Stimulated activated CD4-positive, alpha-beta T cell treated with anti-CD3 and anti-CD28 coated beads, Interleukin-1b, Interleukin-23, amount 100 ng/mL, for 48 hours (primary cell): ENCODE measurements at places on chromosomes 6 and 20.

DNA sequence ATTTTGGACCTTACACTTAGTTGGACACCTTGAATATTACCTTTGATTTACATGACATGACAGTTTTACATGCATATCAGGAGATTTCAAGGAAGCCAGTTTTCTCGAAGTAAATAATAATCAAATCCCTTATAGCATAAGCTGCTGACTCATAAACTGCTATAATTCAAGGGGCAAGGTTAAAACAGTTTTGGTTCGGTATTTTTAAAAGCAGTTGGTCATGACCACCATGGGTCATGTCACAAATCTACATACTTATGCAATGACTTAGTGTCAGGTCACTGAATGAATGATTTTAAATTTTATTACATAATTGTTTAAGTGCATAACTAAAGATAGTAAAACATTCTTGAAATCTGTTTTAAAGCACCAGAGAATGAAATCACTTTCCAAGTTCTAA lies 158.0 kb downstream of the DST start:
- DNase-seq: no peak

DNA sequence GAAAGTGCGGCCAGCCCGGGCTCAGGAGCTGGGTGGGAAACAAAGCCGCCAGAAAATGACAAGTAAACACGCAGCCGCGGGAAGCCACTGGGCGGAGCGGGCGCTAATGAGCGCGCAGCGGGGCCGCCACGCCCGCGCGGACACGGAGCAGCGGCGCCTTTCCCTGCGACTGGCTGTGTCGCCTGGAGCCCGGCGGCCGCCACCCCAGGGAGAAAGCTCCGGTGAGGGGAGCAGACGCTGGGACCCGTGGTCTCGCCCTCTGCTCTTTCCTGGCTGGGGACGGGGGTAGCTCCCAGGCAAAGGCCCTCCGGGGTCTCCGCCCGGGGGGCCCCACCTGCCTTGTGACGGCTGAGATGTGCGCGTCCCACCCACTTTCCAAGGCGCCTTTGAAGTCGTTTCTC lies 54.9 kb downstream of the PRR18 start:
- DNase-seq: no peak

DNA sequence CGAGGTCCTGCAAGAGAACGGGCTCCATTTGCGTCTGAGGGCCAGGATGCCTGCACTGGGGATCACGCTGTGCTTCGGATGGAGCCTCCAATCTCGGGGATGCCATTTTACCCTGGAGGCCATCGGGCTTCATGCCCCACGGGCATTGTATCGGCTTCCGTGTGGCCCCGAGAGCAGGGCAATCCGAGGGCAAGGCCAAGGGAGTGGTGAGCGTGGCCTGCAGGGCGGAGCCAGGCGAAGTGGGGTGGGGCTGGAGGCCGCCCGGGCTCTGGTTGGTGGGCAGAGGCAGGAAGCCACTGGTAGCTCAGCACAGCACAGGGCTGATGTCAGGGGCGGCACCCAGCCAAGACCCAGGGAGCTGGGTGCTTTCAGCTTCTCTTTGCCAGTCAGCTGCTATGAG lies 57.5 kb upstream of the BHLHE23 start:
- no peak for DNase-seq

DNA sequence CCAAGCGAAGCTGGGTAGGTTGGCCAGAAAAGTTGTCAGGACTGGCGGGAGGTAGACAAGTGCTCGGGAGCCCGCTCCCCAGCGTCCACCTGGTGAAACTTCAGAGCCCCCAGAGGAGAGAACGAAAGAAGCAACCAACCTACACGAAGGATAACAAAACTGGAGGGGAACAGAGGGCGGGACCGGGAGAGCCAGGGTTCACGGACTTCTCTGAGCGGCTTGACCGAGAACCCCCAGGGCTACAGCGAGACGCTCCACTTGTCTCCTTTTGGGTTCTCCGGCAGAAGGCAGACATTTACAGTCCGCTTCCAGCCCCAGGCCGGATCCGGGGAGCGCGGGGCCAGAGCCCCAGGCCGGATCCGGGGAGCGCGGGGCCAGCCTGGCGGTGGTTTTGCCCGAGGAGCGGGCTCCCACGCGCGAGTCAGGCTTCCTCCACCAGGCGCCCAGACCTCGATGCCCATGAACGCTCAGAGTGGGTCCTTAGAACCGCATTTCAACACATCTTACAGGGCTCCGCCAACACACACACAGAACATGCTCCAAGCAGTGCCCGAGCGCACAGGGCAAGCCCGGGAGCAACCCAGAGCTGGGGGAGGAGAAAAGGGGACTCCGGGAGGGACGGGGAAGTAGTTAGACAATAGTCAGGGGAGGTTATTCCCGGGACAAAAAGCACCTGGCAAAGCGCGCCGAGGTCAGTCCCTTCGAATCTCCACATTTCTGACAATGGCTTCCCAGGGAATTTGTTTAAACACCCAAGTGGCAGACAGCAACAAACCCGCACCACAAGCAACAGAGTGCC lies 1.1 kb downstream of the PTPRK start:
- DNase-seq: peak; percentile 3

- DNase-seq: no peak
Measured at GRCh38 chr6:40753675-40754448, 166.7 kb upstream of the LRFN2 start.

GRCh38 chr6:169189686-169190085 lies 64.0 kb downstream of the THBS2 start:
- DNase-seq: no peak
